HuH-7.5 (cell line): ENCODE measurements at places on chromosomes 3 and 15.

DNA sequence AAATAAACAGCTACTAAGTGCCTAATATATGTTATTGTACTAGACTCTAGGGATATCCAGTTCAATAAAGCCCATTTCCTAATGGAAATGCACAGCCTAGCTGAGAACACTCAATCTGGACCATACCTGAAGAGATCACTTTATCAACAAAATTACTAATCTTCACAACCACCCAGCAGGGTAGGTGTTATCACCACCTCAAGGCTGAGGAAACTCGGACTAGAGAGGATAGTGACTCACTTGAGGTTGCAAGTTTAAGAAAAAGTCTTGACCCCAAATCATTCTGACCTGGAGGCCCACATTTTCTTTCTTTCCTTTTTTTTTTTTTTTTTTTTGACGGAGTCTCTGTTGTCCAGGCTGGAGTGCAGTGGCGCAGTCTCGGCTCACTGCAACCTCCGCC is 3.1 kb upstream of the FMN1 start:
- no peak for DNase-seq

- DNase-seq: no peak
These were observed 45.5 kb downstream of the GREM1 start for GRCh38 chr15:32763295-32763694.

DNA sequence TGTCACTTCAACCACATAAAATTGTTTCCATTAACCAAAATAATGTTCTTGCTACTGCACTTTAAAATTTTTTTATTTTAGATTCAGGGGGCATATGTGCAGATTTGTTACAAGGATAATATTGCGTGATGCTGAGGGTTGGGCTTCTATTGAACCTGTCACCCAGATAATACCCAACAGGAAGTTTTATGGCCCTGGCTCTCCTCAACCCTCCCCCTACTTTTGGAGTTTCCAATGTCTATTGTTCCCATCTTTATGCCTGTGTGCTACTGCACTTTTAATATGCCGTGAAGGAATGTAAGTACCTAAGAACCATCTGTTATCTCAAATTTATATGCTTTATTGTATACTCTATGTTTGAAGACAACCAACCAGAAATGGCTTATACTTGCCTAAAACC is 42.0 kb upstream of the IMPG2 start:
- DNase-seq: no peak

- DNase-seq: no peak
These were observed 470.1 kb upstream of the THBS1 start for GRCh38 chr15:39110746-39111145.

GRCh38 chr15:40389824-40390595 is 7.5 kb downstream of the KNSTRN start:
- no peak for DNase-seq

- DNase-seq: no peak
These were observed 359.6 kb upstream of the NECTIN3 start for GRCh38 chr3:110711851-110712516.

GRCh38 chr3:129399895-129400357 is 28.5 kb downstream of the EFCAB12 start:
- no peak for DNase-seq

DNA sequence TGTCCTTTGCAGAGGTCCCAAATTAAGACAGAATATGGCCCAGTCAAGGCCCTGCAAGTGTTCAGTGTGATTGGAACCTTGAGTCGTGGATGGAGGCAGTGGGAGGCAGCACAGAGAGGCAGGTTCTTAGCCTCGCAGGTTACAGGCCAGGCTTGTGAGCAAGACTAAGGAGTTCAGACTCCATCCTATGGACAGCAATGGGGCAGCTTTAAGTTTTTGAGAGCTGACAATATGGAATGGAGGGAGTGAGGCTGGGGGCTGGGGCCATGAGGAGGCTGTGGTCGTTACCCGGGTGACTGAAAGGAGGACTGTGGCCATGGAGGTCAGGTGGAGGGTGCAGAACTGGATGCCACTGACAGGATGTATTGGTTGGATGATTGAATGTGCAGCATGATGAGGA is 74.1 kb upstream of the PRR23C start:
- no peak for DNase-seq

DNA sequence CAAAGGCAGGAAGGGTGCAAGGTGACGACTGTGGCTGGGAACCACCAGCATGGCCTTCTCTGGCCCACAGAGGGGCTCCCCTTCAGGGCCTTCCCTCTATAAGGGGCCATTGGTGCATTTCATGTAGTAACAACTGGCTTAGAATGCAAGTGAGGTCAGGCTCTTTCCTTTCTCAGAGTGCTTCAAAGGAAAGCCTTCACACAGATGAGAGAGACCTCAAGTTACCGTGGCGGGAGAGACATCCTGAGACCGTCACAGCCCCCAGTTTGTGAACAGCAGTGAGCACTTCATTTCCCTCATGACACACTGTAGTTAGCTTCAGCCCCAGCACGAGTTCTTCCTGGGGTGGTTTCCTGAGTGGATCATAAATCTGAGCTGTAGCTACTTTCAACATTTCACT is 96.6 kb upstream of the LIMD1 start:
- no peak for DNase-seq

DNA sequence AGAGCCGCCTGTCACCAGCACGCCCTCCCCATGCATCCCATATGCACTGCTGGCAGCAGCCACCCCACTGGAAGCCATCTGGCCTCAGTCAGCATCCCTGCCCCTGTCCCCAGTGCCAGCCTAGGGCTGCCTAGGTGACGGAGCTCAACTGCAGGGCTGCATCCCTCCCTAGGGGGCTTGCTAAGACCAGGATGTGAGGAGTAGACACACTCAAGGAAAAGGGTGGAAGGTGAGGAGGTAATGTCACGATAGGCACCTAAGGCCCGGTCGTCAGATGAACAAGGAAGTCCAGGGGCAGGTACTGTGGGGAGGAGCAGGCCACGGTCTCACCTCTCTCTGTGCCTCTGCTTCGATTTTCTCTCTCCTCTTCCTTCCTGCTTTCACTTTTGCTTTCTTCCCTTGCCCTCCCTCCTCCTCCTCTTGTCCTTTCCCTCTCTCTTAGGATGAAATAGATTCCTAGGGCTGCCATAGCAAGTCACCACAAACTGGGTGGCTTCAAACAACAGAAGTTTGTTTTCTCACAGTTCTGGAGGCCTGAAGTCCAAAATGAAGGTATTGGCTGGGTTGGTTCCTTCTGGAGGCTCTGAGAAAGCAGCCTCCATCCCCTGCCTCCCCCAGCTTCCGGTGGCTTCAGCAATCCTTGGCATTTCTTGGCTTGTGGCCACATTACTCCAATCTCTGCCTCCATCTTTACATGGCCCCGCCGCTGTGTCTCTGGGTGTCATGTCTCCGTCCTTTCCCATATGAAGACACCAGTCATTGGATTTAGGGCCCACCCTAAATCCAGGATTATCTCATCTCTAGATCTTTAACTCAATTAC is 298.3 kb downstream of the SHQ1 start:
- no peak for DNase-seq

DNA sequence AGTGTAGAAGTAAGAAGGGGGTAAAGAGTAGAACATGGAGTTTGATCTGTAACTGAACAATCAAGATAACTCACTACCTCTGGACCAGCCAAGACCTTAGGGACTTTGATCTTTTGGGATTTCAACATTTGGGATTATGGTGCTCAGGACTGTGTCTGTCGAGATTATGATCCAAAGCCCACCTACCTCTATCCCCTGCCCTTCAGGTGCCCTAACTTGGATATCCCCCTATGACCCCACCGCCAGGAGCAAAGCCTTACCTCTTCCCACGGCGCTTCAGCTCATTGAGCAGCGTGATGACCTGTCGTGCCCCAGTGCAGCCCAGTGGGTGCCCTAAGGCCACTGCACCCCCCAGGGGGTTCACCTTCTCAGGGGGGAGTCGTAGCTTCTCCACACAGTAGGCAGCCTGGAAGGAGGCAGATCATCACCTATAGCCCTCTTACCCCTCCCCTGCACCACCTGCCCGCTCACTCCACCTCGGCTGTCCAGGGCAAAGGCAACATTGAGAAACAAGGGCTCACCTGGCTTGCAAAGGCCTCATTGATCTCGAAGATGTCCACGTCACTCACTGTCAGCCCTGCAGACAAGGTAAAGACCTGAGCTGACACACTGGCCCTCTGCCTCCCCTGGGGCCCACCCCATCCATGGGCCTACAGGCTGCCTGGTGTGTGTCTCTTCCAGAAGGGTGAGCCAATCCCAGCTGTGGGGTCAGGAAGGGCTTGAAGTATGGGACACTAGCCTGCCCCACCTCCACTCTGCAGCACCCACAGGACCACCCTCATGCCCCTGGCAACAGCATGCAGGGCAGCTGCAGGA is 11.4 kb downstream of the ACAA1 start:
- DNase-seq: no peak

DNA sequence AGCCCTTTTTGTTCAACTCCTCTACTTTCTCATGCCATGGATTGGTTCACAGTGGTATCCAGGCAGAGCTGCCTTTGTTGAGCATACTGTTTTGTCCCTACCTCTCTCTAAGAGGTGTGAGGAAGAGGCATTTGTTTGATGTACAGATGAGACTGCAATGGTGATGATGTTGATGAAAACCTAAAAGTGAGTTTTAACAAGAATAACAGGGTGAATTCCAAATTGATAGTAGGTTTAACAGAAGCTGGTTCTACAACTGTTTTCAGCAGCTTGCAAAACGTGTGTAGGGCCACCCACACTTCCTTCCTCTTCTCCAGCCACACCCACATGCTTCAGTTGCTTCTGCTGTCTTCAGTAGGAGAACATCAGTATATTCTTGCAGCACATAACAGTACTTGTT is 10.2 kb downstream of the SNRK start:
- DNase-seq: no peak

GRCh38 chr3:3665546-3665945 is 133.7 kb upstream of the LRRN1 start:
- DNase-seq: no peak

DNA sequence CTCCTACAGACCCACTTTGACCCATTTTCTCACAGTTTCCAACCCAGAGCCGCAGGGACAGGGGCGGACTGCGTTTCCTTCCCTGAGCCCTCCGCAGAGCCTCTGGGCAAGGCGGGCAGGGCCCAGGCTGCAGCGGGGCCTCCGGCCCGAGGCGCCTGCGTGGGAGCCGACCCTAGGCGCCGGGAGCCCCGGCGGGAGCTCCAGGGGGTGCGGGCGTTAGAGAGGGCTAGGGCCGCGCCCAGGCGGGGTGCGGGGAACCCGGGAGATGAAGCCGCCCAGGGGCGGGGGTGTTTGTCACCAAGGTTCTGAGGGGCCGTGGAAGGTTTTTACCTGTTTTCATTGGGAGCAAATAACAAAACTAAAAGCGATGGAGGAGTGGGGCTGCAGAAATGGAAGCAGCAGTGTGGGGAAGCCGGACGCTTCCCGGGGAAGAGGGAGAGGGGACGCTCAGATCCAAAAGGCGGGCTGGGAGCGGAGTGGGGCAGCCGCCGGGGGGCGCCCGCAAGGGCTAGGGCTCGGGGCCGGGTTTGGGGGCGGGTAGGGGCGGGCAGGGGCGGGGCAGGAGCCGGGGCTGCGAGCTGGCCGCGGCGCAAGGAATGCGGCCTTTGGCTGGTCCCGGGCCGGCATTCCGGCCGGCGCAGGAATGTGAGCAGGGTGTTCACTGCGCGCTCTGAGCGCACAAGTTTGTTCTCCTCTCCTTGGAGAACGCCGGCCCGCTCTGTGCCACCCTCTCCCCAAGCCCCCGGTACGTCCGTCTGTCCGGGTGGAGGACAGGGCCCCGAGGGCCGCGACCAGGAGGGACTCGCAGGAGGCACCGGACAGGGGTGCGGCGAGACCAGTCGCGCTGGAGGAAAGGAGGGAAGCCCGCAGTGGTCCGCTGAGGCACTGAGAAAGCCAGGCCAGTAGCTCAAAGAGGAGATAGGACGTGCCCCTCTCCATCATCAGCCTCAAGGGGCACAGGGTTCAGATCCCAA is 61.1 kb downstream of the AMOTL2 start:
- peak; percentile 89 for DNase-seq

GRCh38 chr15:61080221-61081026 is 148.7 kb downstream of the RORA start:
- no peak for DNase-seq

DNA sequence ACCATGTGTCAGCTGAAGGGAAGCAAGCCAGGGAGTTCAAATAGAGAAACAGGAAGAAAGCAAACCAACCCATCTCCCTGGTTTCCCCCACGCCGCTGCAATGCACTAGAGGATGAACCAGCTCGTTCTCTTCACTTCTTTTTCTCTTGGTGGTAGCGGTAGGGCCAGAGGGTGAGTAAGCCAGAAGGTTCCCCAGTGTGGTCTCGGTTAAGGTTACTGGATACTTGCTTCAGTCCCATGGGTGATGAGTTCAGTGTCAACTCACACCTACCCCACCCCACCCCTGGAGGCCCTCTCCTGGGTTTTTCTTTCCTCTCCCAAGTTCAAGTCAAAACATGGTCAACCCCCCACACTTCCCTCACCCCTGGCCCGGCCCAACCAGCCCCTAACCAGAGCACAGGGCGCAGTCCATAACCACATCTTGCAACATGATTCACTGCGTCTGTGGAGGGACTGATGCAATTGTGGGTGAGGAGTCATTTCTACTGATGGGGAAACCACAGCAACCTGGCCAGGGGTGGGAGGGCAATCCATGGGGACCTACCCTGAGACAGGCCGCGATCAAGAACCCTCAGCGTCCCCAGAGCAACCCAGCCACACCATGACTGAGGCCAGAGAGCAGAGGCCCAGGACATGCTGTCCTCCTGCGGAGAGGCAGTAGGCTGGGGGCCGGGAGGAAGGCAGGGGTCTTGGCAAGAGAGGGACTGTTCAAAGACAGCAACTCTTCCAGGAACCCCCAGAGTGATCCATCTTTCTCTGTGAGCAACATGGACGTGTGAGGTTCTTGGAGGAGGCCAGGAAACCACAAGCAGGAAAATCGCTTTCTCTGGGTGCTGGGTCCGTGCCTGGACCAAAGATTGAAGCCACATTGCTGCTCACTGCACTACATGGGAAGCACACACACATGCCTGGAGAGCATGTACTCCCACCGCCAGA is 276.6 kb downstream of the UACA start:
- peak; percentile 51 for DNase-seq

DNA sequence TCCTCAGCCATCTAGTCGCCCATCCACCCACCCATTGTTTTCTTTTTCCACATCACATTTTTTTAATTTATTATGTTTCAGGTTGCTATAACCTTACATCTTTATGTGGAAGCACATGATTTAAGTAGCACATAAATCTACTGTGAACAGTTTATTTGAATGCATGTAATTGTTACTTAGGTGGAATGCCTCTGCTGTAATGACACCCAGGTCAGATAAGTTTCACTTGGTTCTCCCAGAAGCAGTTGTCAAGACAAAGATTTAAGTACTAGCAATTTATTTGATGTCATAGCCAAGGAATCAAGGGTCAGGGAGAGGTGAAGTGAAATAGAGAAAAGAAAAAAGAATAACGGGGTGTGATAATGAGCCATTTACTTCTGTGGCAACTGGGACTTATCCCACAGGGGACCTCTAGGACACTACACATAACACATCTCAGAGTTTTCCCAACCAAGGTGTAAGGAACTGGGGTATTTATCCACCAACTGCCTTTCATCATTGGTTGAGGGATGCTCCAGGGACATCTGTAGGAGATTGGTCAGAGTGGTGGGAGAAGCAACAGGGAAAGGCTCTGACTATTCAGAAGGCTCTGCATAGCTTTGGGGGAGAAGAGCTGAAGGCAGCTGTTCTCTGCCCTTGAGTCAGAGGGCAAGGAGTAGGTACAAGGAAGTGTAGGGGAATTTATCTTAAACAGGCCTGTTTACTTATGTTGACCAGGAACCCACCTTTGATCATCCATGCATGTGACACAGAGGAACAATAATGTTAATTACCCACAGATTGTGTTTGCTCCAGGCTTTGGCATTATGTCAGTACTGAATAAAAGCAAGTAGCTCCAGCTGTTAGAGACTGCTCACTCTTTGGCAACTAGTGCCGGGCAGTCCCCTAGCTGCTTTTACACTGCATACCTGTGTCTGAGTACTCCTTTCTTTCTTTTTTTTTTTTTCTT is 94.8 kb downstream of the CD200R1L start:
- no peak for DNase-seq
